Endothelial cell of coronary artery (primary cell): ENCODE measurements at places on chromosomes 13 and 19. TPM values are rescaled to one million over a fixed set of nuclear protein-coding genes. Genes with fewer than 3 reads are reported as not detected.

The FAM83E gene
- total RNA-seq = 0.56 and 0.90 TPM in 2 replicates

The PRKCG gene
- 0.09 TPM in 1 of 2 replicates, not detected in the other for total RNA-seq

The NXNL1 gene
- total RNA-seq = not detected in 2 replicates

The ZNF556 gene
- total RNA-seq = not detected in 2 replicates

The LGALS4 gene
- total RNA-seq = 0.09 TPM in 1 of 2 replicates, not detected in the other

The PRR36 gene
- not detected in 2 replicates for total RNA-seq

The PLPPR3 gene
- 0.19 and 0.36 TPM in 2 replicates for total RNA-seq

The IGFL1 gene
- total RNA-seq = not detected in 2 replicates

The WASF3 gene
- total RNA-seq = 4.4 and 10.5 TPM in 2 replicates

The PABPC3 gene
- 0.09 TPM in 2 replicates for total RNA-seq

The MAP4K1 gene
- 0.09 TPM in 1 of 2 replicates, not detected in the other for total RNA-seq

The CBARP gene
- 1.3 and 1.6 TPM in 2 replicates for total RNA-seq

The ZNF681 gene
- total RNA-seq = 0.09 and 0.85 TPM in 2 replicates

The GPR18 gene
- not detected in 2 replicates for total RNA-seq

The KLK15 gene
- 0.09 TPM in 1 of 2 replicates, not detected in the other for total RNA-seq

The CEACAM16 gene
- total RNA-seq = 0.09 TPM in 1 of 2 replicates, not detected in the other
